ENCODE measurements at places on chromosomes 1 and 21.

- DNase-seq: no peak
These were observed 23.4 kb downstream of the CELF3 start for GRCh38 chr1:151693057-151693651.

GRCh38 chr1:218846181-218846580, 327.5 kb upstream of the LYPLAL1 start:
- no peak for DNase-seq

DNA sequence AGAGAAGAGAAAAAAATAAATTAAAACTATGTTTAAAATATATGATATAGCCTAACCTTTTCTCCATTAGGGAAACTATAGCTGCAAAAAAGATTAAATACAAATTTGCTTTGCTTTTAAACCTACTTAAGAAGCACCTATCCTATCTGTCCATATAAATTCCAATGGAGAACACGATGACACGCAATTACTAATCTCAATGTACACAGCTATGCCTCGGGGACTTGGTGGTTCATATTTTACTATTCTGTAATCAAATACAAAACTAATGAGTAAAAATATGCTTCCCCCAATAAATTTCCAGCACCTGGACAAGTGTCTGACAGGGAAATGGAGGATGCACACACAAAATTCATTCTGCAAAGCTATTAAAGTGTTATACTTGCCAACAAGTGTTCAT, 386.4 kb downstream of the LMO4 start:
- no peak for DNase-seq

GRCh38 chr1:174583316-174583715, 135.6 kb downstream of the GPR52 start:
- no peak for DNase-seq

DNA sequence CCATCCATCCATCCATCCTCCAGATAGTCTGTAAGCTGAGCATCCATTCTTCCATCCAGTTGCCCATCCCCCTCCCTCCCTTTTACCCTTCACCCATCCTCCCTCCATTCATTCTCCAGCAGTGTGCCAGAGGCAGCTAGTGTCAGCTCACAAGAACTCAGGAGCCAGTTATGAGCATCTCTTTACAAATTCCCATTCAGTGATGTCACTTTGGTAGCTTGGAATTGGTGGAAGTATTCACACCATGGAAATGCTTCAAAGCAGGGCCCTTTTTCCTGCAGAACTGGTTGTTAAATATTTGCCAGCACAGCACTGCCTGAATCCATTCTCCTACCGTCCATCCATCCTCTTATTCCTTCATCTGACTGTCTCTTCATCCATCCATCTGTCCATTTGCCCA, 72.5 kb downstream of the ARHGEF10L start:
- DNase-seq: no peak

DNA sequence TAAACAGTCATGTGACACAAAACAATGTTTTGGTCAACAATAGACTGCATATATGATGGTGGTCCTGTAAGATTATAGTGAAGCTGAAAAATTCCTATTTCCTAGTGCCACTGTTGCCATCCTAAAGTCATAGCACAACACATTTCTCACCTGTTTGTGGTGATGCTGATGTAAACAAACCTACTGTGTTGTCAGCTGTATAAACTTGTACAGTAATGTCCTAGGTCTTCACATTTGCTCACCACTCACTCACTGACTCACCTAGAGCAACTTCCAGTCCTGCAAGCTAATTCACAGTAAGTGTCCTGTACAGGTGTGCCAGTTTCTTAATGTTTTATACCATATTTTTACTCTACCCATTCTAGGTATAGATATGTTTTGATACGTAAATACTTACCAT, 326.1 kb upstream of the USP24 start:
- DNase-seq: no peak

DNA sequence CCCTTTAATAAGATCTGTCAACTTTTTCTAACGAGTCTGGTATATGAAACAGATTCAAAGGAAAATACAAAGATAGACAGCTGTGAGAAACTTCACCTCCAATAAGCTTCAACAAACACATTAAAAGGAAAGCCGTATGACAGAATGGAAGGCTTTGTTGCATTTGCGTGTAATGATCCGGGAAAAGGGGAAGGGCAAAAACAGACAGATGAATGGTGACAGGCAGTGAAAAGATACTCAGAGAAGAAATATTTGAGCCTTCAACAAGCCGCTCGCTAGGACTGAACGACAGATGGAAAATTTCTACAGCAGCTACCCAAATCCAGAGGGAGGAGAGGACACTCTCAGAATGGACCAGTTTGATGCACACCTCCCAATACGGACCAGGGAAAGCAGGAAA, 14.9 kb downstream of the COPA start:
- no peak for DNase-seq
